ENCODE measurements at places on chromosomes 6 and 20. TPM values are rescaled to one million over a fixed set of nuclear protein-coding genes. Genes with fewer than 3 reads are reported as not detected.

The DNMT3B gene
- 1.6 TPM for total RNA-seq

GRCh38 chr6:150685860-150686259 is 86.2 kb downstream of the PLEKHG1 start:
- no peak for DNase-seq

DNA sequence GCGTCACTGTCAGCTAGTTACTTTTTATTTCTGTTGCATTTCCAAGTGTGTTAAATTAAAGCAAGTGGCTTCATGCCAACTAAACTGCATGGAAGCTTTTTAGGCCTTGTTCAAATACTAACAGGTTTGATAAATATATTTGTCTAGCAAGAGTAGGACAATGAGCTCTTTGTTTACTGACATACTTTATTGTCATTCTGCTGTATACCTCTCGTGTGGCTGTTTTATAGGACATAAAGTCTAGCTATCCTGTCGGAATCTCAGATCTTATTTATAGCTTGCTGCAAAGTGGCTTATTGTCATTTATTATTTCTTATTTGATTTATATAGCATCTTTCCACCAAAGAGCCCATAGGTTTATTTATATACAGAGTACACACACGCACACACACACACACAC is 711.1 kb downstream of the KIF16B start:
- no peak for DNase-seq

The CGAS gene
- 10.9 TPM for total RNA-seq

GRCh38 chr20:56422076-56422823 is 10.2 kb downstream of the CASS4 start:
- no peak for DNase-seq

DNA sequence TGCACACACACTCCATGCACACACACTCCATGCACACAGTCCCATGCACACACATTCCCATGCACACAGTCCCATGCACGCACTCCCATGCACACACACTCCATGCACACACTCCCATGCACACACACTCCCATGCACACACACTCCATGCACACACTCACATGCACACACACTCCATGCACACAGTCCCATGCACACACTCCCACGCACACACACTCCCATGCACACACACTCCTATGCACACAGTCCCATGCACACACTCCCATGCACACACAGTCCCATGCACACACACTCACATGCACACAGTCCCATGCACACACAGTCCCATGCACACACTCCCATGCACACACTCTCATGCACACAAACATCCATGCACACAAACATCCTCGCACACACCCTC is 168.4 kb downstream of the TTLL2 start:
- DNase-seq = no peak

The SDCBP2 gene
- total RNA-seq = 0.26 TPM

The MUC22 gene
- total RNA-seq = not detected

- no peak for DNase-seq
Observed at GRCh38 chr6:41051873-41052272, 1.1 kb upstream of the APOBEC2 start.

The MMS22L gene
- 6.8 TPM for total RNA-seq

The LY6G6C gene
- total RNA-seq = not detected

DNA sequence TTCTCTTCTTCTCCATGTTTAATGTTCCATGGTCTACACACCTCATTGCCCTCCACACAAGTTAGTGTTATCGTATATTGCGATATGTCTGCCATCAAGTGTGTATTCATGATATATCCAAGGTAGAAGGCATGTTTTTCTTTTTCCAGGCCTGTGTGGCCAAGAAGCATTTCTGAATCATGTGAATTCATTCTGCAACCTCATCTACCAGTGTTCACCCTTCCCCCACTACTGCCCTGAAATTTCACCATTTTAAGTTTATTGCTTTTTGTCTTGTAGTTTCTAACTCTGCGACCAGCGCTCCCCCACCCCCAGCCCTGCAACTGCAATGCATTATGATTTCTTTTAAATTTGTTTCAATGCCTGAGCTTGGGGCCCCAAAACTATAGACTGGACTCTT is 618.0 kb upstream of the FLRT3 start:
- DNase-seq = no peak

The RFX6 gene
- not detected for total RNA-seq

- DNase-seq = no peak
Observed at GRCh38 chr6:113530769-113531168, 326.4 kb upstream of the MARCKS start.

DNA sequence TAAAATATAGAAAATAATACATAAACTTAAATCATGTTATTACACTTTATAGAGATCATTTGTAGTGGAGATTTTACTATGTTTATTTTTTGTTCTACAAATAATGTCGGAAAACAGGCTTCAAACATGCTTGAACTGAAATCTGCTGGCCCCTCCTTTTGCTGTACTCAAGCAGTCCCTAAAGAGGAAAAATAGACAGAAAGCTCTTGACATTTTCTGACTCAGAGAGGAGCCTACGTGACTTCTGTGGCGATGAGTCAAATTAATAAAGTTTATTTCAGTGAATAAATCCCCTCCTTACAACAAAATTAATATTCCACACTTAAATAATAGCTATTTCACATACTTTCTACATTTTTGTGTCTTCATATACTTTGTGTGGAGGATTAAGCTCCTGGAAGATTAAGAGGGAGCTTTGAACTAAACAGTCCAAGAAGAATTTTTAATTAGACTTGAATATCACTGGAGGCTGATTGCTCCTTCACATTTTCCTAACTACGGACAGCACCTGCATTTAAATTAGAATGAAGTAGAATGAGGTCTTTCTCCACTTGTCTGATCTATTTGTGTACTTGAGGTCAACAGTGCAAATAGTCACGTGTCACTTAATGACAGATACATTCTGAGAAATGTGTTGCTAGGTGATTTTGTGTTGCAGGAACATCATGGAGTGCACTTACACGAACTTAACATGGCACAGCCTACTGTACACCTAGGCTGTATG is 1.7 kb upstream of the TREM1 start:
- no peak for DNase-seq

The TGM3 gene
- total RNA-seq = not detected

DNA sequence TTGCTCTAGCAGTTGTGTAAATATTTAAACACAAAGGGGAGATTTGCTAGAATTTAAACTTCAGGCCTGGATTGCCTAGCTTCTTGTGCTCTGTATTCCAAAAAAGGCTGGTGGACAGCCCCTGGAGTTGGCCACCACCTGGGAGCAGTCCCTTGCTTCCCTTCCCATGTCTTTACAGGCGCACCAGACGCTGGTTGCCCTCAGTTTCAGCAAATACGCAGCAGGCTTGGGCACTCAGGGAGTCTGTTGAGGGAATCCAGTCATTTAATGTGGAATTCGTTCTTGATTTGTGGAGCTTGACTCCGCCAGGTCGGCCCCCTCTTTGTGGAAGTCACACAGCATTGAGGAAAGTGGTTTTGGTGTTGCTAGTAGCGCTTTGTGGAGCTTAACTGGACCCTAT is 156.8 kb downstream of the DTNBP1 start:
- DNase-seq = no peak

- DNase-seq = no peak
Observed at GRCh38 chr6:105500693-105501092, 97.8 kb upstream of the PREP start.

Measured in uterus (tissue), 4 donors.